ENCODE measurements at places on chromosomes 3 and 15. TPM values are rescaled to one million over a fixed set of nuclear protein-coding genes. Genes with fewer than 3 reads are reported as not detected.

Gene SIDT1
- 4.4 TPM for total RNA-seq

Gene FURIN
- 27.7 TPM for total RNA-seq

Gene CYP1A1
- 0.18 TPM for total RNA-seq

Gene NRG4
- 2.8 TPM for total RNA-seq

Gene CDC25A
- total RNA-seq: 2.7 TPM

Gene FSD2
- not detected for total RNA-seq

Gene MYEF2
- total RNA-seq: 0.62 TPM

Gene ARGFX
- total RNA-seq: not detected

Gene DENND6A
- 36.0 TPM for total RNA-seq

Gene GALK2
- total RNA-seq: 19.6 TPM

Gene SEMA3G
- 4.6 TPM for total RNA-seq

Gene ITGA11
- 0.19 TPM for total RNA-seq

Gene MYO1E
- 55.1 TPM for total RNA-seq

Gene MYZAP
- 23.3 TPM for total RNA-seq

Gene SPSB4
- total RNA-seq: not detected

Gene UNC13C
- total RNA-seq: 0.19 TPM

Gene COL8A1
- 7.5 TPM for total RNA-seq

Gene GXYLT2
- 18.1 TPM for total RNA-seq

Gene TTLL13
- total RNA-seq: not detected

Gene DAZL
- not detected for total RNA-seq

Gene LINGO1
- total RNA-seq: 0.09 TPM

Gene UCN2
- total RNA-seq: 2.6 TPM

Gene AEN
- 15.7 TPM for total RNA-seq

Gene ZBBX
- not detected for total RNA-seq

Gene TEX55
- total RNA-seq: not detected

Gene C3orf85
- not detected for total RNA-seq

Gene CFAP100
- not detected for total RNA-seq

Gene PLOD2
- total RNA-seq: 29.1 TPM

Gene GOLGA6L7
- total RNA-seq: not detected

Gene GRM2
- not detected for total RNA-seq

Gene CHRFAM7A
- 1.8 TPM for total RNA-seq

Gene CHCHD4
- total RNA-seq: 4.2 TPM

Gene MME
- total RNA-seq: 6.2 TPM

Gene SSUH2
- total RNA-seq: not detected

Gene ABHD6
- 8.8 TPM for total RNA-seq

Gene ZNF774
- 9.3 TPM for total RNA-seq

Gene SNTN
- not detected for total RNA-seq

Gene UBE2Q2
- total RNA-seq: 9.1 TPM

Gene EPHB3
- total RNA-seq: 45.0 TPM

Gene IGDCC3
- not detected for total RNA-seq

Gene CGNL1
- 14.7 TPM for total RNA-seq

Gene ADAMTSL3
- total RNA-seq: 1.4 TPM

Gene PLAAT1
- 4.6 TPM for total RNA-seq

Gene MUC20
- 64.1 TPM for total RNA-seq

Gene TEX9
- 4.3 TPM for total RNA-seq

Gene CYP1A2
- not detected for total RNA-seq

Gene ENTPD3
- total RNA-seq: 9.6 TPM

Gene CYP8B1
- total RNA-seq: not detected

Gene SLC15A2
- 4.0 TPM for total RNA-seq

Gene GUCA1C
- total RNA-seq: not detected

Gene CILP
- total RNA-seq: 2.9 TPM

Gene CADPS
- not detected for total RNA-seq

Gene TNNC1
- total RNA-seq: not detected
